ENCODE measurements at places on chromosomes 5 and 9. TPM values are rescaled to one million over a fixed set of nuclear protein-coding genes. Genes with fewer than 3 reads are reported as not detected.

- H3K4me1 ChIP-seq: peaks cover 22% of the 10 kb centered on the region
- DNase-seq: no peak
- H3K4me3 ChIP-seq: no peak overlapping the region
- no peak overlapping the region for H3K27ac ChIP-seq
- H3K27me3 ChIP-seq: peaks cover 8% of the 10 kb centered on the region
Observed at GRCh38 chr5:55544341-55544740, 9.6 kb upstream of the PLPP1 start.

DNA sequence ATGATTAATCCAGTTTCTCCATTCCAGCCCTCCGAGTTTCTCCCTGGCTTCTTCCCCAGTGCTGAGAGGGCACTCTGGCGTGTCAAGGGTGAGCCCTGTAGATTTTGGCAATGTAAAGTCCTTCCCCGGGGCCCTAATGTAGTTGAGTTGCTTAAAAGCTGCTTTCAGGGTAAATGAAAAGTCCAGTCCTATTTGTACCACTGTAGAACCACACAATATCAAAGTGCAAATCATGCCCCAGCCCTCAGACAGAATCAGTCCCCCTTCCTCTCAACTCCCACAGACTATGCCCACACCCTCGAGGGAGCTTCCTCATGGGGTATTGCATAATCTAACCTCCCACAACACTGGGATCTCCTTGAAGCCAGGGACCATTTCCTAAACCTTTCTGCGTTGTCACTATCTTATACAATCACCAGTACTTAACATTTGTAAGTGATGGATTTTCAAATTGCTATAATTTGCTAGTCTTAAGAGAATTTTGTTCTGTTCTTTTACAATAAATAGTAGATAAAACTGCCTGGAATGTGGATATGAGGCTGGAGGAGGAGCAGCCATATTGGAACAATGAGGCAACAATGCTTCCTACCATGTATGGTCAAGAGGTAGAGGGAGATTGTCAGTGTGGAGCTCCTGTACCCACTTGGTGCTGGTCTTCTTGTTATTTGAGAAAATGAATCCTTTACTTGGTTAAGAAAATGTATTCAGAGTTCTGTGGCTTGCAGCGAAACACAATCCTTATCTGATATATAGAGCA lies 34.4 kb downstream of the ZNF366 start:
- H3K36me3 ChIP-seq: no peaks in the 10 kb centered on the region
- peaks cover 38% of the 10 kb centered on the region for H3K27me3 ChIP-seq
- no peak overlapping the region for H3K27ac ChIP-seq

- H3K27ac ChIP-seq: no peak overlapping the region
- H3K27me3 ChIP-seq: no peaks in the 10 kb centered on the region
- no peak overlapping the region for H3K4me3 ChIP-seq
- H3K4me1 ChIP-seq: no peaks in the 10 kb centered on the region
- H3K36me3 ChIP-seq: no peaks in the 10 kb centered on the region
Observed at GRCh38 chr5:20088361-20088760, 100.4 kb upstream of the CDH18 start.

DNA sequence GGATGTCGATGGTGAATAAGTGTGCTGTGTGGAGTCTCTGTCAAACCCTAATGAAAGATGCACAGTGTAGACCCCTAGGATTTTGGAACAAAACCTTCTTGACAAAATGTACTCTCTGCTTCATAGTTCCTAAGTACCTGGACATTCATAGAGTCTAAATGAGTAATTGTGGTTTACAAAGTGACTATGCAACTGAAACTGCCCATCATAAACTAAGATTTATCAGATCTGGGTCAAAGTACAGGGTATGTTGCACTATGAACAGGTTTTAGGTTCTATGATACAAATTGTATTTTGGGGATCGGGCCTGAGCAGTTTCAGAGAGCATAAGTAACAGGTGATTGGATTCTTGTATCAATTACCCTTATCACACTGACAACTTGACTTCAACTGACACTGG lies 79.4 kb downstream of the LURAP1L start:
- no peaks in the 10 kb centered on the region for H3K36me3 ChIP-seq
- no peaks in the 10 kb centered on the region for H3K4me1 ChIP-seq
- no peak for DNase-seq
- no peak overlapping the region for H3K4me3 ChIP-seq
- no peak overlapping the region for H3K27ac ChIP-seq
- H3K27me3 ChIP-seq: no peaks in the 10 kb centered on the region

DNA sequence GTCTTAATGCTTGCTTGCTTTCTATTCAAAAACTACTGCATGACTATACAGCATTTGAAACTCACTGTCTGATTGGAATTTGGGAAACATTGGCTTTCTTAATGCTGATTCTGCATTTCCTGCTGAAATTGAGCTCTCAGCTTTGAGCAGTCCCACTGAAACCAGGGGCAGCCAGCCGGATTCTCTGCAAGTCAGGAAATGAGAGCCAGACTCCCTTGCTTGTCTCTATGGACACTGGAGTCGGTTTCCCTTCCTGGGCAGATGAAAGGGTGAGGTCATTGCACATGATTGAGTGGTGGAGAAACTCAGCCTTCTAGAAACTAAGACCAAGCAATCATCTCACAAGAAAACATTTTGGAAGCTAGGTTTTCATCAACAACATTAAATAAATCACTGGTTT lies 119.7 kb upstream of the SPATA31C2 start:
- no peak overlapping the region for H3K27ac ChIP-seq
- no peak overlapping the region for H3K4me3 ChIP-seq
- peaks cover 3% of the 10 kb centered on the region for H3K4me1 ChIP-seq
- peaks cover 2% of the 10 kb centered on the region for H3K27me3 ChIP-seq
- no peaks in the 10 kb centered on the region for H3K36me3 ChIP-seq

- H3K4me3 ChIP-seq: no peak overlapping the region
- no peak overlapping the region for H3K27ac ChIP-seq
- peaks cover 14% of the 10 kb centered on the region for H3K27me3 ChIP-seq
- no peaks in the 10 kb centered on the region for H3K36me3 ChIP-seq
- DNase-seq: no peak
Observed at GRCh38 chr9:38126730-38127129, 57.7 kb upstream of the SHB start.

DNA sequence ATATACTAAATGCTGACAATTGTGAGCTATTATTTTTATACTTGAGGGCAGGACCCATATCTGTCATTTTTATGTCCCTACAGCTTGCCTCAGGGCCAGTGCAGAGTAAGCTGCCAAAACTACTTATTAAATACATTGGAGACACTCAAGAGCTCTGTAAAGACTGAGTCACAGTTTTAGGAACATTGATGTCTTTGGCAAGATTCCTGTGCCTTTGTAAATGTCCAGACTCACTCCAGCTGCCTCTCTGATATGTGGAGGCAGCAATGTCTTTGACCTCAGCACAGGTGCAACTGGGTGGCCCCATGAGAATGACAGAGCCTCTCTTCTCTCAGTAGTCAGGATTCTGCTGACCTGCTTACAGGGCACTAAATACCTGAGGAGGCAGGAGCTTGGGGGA lies 363.2 kb downstream of the OSTF1 start:
- no peak overlapping the region for H3K27ac ChIP-seq
- no peaks in the 10 kb centered on the region for H3K4me1 ChIP-seq
- no peak overlapping the region for H3K4me3 ChIP-seq
- no peak for DNase-seq
- peaks cover 8% of the 10 kb centered on the region for H3K27me3 ChIP-seq

- peak; percentile 89 for DNase-seq
- H3K27ac ChIP-seq: peak overlapping the region; percentile 97
- peaks cover 30% of the 10 kb centered on the region for H3K36me3 ChIP-seq
- peaks cover 57% of the 10 kb centered on the region for H3K4me1 ChIP-seq
- no peaks in the 10 kb centered on the region for H3K27me3 ChIP-seq
Observed at GRCh38 chr5:67165526-67166459, 30.8 kb downstream of the CD180 start.

DNA sequence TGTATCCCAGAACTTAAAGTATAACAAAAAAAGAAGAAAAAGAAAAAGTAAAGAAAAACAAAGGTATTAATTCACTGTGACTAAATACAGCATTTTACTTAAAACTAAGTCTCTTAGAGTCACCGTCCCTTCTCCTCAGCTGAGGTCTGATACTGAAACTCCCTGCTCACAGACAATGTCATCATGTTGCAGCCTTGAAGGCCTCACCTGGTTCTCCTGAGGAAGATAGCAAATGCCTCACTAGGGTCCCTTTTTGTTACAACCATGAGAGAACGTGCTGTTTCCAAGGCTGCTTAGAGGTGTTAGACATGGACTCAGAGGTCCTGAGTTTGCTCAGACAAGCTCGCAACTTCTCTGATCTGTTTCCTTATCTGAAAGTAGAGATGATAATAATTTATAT lies 357.2 kb downstream of the MTRR start:
- H3K36me3 ChIP-seq: no peaks in the 10 kb centered on the region
- no peaks in the 10 kb centered on the region for H3K4me1 ChIP-seq
- H3K27ac ChIP-seq: no peak overlapping the region
- no peaks in the 10 kb centered on the region for H3K27me3 ChIP-seq
- no peak for DNase-seq
- no peak overlapping the region for H3K4me3 ChIP-seq

DNA sequence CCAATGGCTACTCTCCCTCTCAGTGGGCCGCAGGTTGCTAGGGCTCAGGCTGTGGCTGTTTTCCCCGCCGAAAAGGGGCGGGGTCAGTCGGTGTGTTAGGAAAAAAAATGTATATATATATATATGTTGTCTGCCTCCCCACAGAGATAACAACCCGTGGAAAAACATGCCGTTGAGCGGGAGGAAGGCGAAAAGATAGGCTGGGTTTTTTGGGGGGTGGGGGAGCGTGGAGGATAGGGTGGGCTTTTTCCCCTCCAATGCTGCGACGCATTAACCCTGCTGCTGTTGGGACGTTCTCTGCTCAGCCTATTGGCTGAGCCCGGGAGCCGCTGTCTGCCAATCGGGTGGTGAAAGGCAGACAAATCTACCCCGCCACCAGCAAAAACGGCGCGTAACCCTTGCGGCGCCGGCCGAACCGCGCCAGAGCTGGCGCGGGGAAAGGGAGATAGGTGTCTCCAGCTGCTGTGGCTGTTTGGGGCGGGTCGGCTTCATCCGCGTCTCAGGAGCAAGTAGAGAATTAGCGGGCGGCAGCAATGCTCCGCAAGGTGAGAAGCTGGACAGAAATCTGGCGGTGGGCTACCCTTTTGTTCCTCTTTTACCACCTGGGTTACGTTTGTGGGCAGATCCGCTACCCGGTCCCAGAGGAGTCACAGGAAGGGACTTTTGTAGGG lies at the start of gene PCDHGC4:
Gene PCDHGC4 (plus strand): TSS at position 390 of the 671 bp plus-strand sequence. CDS start 144 bp downstream, at position 534.
- peak within 1 kb of the TSS; percentile 44 for H3K4me3 ChIP-seq
- H3K36me3 ChIP-seq: no peaks in the 10 kb centered on the region
- DNase-seq: peak; percentile 34
- H3K4me1 ChIP-seq: peaks cover 13% of the 10 kb centered on the region
- H3K27ac ChIP-seq: no peak within 1 kb of the TSS
- peaks cover 70% of the 10 kb centered on the region for H3K27me3 ChIP-seq

DNA sequence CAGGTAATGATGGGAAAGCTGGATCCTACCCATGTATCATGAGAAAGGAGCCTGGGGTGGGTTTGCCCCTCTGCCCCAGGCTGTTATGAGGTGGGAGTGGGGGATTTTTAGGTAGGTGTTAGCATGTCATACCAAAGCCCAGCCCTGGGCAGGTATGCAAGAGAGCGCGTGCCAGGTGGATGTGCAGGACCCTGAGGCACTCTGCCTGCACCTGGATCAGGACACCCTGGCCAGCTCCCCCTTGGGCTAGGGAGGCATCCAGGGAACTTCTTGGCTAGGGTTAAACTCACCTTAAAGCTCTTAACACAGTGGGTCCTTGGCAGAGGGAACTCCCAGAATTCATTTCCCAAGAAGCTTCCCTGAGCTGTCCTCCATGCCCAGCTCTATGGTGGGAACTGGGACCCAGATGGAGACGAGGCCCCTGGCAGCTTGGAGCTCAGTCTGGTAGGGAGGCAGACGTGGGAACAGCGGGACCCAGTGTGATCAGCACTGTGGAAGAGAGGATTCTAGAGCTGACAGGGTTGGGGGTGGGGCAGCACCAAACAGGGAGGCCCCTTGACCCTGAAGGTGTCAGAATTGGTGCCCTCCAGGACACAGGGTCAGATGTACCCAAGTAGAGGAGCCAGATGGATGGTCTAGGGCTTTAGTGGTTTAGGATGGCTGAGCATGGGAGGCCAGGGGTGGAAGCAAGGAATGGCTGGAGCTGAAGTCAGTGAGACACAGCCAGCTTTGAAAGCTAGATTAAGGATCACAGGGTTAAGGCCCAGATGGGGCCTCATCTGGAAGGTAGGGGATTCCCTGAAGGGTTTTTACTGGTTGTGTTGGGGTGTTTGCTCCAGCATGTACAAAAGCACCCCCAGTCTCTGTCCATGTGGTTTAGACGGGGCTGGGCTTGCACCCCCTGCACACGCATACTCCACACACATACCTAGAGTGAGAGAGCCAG lies 2.2 kb upstream of the PRR7 start:
- H3K27ac ChIP-seq: peak overlapping the region; percentile 89
- peak overlapping the region; percentile 33 for H3K4me3 ChIP-seq
- H3K4me1 ChIP-seq: peaks cover 58% of the 10 kb centered on the region
- peaks cover 22% of the 10 kb centered on the region for H3K36me3 ChIP-seq
- H3K27me3 ChIP-seq: no peaks in the 10 kb centered on the region
- DNase-seq: peak; percentile 43

GRCh38 chr9:126471084-126471624 lies 142.6 kb upstream of the LMX1B start:
- peaks cover 60% of the 10 kb centered on the region for H3K4me1 ChIP-seq
- H3K4me3 ChIP-seq: peak overlapping the region; percentile 39
- no peak overlapping the region for H3K27ac ChIP-seq
- peaks cover 6% of the 10 kb centered on the region for H3K27me3 ChIP-seq
- H3K36me3 ChIP-seq: peaks cover 3% of the 10 kb centered on the region

DNA sequence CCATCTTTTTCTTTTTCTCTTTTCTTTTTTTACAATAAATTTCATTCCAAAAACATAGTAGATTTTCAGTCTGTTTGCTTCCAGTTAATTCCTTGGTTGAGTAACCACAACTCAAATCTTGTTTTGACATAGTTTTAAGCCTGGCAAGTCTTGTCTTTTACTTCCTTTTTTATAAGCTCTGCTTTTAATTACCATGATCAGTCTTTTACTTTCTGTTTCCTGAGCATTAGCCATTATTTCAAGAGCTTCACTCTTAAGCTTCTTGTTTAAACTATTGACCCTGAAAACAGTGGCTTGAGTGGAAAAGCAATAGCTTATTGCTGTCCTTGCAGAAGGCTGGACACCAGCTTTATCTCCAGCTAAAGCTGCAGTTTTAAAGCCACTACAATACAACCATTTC lies 1363.3 kb downstream of the MAT2B start:
- no peak for DNase-seq
- no peaks in the 10 kb centered on the region for H3K36me3 ChIP-seq
- H3K27me3 ChIP-seq: no peaks in the 10 kb centered on the region

Gene FOXD4L6
- not detected for total RNA-seq

Gene TAF11L13
- total RNA-seq: not detected

Gene FABP6
- not detected for total RNA-seq

Gene COL5A1
- 0.07 TPM for total RNA-seq

Gene SNX24
- 4.0 TPM for total RNA-seq

Gene PCDHB16
- not detected for total RNA-seq

Gene HTR1A
- not detected for total RNA-seq

Gene TEX53
- total RNA-seq: not detected

Gene SPINK9
- not detected for total RNA-seq

Gene GLRA1
- not detected for total RNA-seq

Gene PLAC8L1
- total RNA-seq: 0.30 TPM

Gene PIP5K1B
- total RNA-seq: 1.6 TPM

All from activated CD4-positive, alpha-beta T cell treated with anti-CD3 and anti-CD28 coated beads for 36 hours (primary cell).